ENCODE measurements at places on chromosomes 6 and 20.

- DNase-seq: no peak
These were observed 76.0 kb downstream of the RSPH3 start for GRCh38 chr6:158923805-158924498.

- DNase-seq: no peak
These were observed 123.0 kb upstream of the CEP162 start for GRCh38 chr6:84350397-84350796.

DNA sequence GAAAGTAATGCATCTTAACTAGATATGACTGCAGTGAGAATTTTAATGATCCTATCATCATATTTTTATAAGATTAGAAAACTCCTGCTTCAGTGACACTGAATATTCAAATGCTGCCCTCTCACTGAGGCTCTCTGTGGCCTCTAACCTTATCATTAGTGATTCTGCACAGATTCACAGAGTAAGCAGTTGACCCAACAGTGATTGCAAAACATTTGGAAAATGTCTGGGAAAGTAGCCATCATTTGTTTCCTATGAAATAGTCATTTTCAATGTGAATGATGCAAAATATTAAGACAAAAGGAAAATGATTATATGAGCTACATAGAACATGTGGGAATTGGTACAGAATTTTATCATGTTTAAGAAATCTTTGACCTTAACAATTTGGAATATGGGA, 210.3 kb downstream of the TBX18 start:
- no peak for DNase-seq

DNA sequence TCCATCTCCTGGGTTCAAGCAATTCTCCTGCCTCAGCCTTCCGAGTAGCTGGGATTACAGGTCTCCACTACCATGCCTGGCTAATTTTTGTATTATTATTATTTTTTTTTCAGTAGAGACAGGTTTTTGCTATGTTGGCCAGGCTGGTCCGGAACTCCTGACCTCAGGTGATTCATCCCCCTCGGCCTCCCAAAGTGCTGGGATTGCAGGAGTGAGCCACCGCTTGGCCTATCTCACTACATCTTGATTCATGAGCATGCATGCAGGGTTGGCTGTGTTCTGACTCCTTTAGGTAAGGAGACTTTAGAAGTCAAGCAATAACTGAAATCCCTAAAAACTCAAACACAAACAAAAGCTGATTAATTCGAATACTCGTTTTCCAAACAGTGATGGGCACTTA, 80.9 kb downstream of the GJA1 start:
- peak; percentile 58 for DNase-seq

DNA sequence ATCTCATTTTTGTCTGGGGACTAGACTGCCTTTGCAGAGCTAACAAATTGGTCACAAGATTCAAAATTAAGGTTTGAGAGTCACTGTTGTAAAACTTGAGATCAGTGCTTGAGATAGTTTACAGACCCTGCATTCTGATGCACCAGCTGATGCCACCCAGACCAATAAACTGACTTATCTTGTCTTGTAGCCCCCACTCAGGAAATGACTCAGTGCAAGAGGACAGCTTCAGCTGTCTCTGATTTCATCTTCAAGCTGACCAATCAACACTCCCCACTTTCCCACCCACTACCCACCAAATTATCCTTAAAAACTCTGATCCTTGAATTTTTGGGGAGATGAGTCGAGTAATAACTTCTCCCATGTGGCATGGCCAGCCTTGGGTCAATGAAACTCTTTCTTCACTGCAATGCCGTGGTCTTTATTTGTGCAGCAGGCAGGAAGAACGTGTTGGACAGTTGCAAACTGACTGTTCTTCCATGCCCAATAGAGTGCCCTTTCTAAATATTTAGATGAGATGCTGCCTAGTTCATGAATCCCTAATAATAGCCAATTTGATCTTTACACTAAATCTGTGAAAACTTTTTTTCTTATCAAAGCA, 48.3 kb upstream of the PROKR2 start:
- peak; percentile 46 for DNase-seq

GRCh38 chr6:35051396-35051795, 89.7 kb downstream of the TCP11 start:
- DNase-seq: no peak

DNA sequence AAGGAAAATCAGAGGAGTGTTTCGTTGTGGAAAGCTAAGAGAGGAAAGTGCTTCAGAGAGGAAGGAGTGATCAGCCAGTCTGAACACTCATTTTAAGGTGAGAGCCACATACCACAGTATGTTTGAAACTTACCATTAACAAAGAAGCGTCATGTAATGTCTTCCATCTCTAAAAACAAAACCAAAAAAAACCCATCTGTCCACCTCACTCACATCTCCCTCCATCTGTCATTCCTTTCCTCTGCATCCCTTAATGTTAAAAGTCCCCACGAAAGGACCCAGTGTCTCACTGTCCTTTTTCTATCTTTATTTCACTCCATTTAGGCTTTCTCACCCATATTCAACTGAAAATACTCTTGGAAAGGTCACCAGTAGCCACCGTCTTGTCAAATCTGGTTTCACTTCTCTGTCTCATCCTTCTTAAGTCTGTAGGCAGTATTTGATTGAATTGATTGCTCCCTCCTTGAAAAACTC, 59.4 kb upstream of the GNRH2 start:
- no peak for DNase-seq

- no peak for DNase-seq
These were observed 61.0 kb downstream of the VGLL2 start for GRCh38 chr6:117326396-117326795.

- no peak for DNase-seq
These were observed 371.0 kb downstream of the EPHA7 start for GRCh38 chr6:93048381-93048780.

DNA sequence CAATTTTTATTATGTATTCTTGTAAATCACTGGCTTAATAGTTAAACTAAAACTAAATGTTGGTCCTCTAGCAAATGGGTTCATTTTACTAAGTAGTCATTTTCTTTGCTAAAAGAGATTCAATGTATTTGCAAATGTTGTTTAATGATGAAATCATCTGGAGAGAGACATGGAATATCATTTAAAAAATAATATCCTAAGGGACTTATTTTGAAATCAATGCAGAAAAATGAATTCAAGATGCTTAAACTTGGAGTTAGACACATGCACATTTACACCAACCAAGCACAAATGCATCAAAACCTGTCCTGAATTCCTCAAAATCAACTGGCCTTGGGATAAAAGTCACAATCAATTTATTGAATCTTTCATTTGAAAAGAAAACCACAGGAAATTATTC, 165.0 kb upstream of the RNF217 start:
- DNase-seq: no peak

GRCh38 chr20:49210101-49210756, 9.0 kb upstream of the DDX27 start:
- DNase-seq: no peak

DNA sequence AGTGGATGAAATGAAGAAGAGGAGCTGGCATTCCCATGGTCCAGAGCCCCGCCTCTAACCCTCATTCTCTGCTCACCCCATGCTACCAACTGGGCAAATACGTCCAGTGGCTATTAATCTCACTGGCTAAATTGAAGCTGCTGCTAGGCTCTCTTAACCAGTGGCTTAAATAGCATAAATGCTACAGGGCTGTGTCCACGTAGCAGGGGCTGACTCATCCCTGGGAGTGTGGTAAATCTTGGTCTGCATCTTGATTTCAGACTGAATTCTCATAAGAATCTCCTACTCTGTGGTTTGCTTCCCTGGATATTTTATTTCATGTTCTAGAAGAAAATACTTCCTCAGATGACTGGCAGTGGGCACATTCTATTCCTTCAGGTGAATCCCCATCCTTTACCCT, 193.1 kb upstream of the ARG1 start:
- peak; percentile 68 for DNase-seq

GRCh38 chr20:17666481-17666880, 15.6 kb downstream of the RRBP1 start:
- no peak for DNase-seq

GRCh38 chr6:16118825-16119224, 10.1 kb upstream of the MYLIP start:
- no peak for DNase-seq

GRCh38 chr6:14729129-14729871, 516.6 kb upstream of the JARID2 start:
- no peak for DNase-seq
